ENCODE measurements at places on chromosomes 6 and 20. TPM values are rescaled to one million over a fixed set of nuclear protein-coding genes. Genes with fewer than 3 reads are reported as not detected.
A peak's percentile ranks its signal among the peaks of the same experiment; 100 is the strongest.

GRCh38 chr20:32635764-32636163, 38.0 kb downstream of the C20orf203 start:
- DNase-seq = no peak

DNA sequence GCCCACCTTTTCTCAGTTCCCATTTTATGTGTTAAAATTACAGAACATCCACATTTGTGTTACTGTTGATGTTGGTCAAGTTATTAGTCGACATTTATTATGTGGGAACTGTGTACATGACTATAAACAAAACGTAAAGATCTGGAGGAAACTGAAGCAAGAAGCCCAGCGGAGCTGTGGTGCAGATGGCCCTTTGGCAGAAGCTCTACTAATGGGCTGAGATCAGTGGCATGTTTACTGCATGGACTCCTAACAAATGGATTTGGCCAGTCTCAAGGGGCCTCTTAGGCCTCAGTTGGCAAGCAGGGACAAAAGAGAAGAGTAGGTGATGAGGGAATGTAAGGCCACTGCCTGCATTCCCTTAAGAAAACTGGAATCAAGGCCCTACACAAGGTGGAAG, 282.1 kb upstream of the TCF21 start:
- DNase-seq = peak; percentile 81

GRCh38 chr6:9086331-9086730, 651.0 kb upstream of the SLC35B3 start:
- DNase-seq = no peak

DNA sequence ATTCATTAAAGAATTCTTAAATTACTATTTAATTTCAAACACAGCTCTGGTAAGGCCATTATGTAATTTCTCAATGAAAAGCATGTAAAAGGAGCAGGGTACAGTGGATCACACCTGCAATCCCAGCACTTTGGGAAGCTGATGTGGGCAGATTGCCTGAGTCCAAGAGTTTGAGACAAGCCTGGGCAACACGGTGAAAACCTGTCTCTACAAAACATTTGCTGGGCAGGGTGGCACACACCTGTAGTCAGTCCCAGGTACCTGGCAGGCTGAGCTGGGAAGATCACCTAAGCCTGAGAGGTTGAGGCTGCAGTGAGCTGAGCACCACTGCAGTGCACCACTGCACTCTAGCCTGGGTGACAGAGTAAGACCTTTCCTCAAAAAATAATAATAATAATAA, 37.4 kb downstream of the MDN1 start:
- DNase-seq = no peak

GRCh38 chr6:159691133-159691962, 1.7 kb downstream of the SOD2 start:
- no peak for DNase-seq

GRCh38 chr20:47429409-47429808, 72.3 kb upstream of the NCOA3 start:
- DNase-seq = no peak

DNA sequence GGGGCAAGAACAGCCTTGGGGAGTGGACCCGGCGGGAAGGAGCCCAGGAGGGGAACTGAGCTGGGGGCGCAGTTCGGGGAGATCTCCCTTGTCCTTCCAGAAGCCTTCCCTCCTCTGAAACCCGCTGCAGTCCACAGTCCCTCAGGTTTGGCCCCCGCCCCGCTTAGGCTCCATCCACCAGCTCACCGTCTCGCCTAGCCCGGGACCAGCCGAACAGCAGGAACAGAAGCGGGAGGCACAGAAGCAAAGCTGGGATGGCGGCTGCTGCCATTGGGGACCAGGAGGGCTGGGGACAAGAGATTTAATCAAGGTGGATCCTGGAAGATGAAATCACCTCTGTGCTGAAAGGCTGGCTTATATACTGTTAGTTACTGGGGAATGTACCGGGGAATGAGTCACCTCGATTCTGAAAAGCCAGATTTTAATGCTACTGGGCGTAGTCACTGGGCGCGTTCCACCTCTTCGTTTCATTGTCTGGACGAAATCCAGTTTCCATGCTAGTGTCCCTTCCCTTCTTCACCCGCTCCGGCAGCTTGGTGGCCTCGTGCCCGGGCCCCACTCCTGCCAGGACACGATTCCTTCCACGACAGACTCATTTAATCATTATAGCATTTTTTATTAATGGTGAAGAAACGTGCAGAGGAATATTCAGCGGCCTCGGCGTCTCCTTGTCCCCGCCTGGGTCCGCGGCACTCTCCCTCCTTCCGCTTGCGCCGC, at the start of gene RAET1L:
Gene RAET1L, minus strand, starts transcription at position 332 of the 717 bp plus-strand sequence. Its CDS starts 61 bp downstream, at position 271.
- peak; percentile 29 for DNase-seq

- DNase-seq = no peak
Measured at GRCh38 chr20:46222521-46223007, 85.7 kb downstream of the CDH22 start.

DNA sequence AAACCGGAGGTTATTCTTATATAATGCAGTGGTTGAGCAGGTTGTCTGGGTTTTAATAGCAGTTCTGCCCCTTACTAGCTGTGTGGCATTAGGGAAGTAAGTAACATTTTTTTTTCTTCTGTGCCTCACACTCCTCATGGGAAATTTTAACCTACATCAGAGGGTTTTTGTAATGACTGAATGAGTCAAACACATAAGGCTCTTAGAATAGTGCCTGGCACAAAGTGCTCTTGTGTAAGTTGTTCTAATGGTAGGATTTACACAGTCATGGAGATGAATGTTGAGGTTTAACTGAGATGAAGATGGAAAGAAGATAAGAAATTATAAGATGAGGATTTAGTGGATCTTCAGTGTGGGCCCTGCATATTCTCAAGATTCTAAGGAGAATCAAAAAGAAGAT, 68.4 kb upstream of the PHIP start:
- DNase-seq = no peak

GRCh38 chr20:4476903-4477500, 244.7 kb upstream of the PRND start:
- peak; percentile 61 for DNase-seq

GRCh38 chr20:19886661-19887288, 128.7 kb downstream of the RIN2 start:
- DNase-seq = no peak

- no peak for DNase-seq
Measured at GRCh38 chr6:20314866-20315845, 86.5 kb upstream of the E2F3 start.

NFKBIL1 gene
- total RNA-seq = 19.2 TPM

SMLR1 gene
- not detected for total RNA-seq

ADGRB3 gene
- 24.6 TPM for total RNA-seq

RIMS1 gene
- 2.9 TPM for total RNA-seq
